ENCODE measurements at places on chromosomes 16 and 17.
A peak's percentile ranks its signal among the peaks of the same experiment; 100 is the strongest.

DNA sequence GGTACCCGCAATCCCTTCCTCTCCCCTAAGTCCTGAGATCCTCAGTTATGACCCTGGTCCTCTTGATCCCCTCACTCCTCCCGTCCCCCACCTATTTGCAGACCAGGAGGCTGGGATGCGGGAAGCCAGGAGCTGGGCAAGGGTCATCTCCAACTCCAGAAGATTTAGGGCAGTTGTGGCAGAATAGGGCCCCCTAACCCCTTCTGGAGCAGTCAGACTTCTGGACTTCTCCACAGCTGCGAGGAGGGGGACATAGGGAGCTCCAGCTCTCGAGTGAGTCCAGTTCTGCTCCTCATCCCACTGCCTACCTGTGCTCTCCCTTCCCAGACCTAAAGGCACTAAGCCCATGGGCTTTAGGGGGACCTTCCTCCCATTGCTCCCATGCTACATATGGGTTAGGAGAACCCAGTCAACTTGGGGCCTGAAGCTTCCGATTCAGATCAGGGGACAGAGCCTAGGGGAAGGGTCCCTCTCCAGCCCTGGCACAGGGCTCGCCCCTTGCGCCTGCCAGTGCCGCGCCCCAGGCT is 1.3 kb downstream of the WNK4 start:
- no peak for DNase-seq

DNA sequence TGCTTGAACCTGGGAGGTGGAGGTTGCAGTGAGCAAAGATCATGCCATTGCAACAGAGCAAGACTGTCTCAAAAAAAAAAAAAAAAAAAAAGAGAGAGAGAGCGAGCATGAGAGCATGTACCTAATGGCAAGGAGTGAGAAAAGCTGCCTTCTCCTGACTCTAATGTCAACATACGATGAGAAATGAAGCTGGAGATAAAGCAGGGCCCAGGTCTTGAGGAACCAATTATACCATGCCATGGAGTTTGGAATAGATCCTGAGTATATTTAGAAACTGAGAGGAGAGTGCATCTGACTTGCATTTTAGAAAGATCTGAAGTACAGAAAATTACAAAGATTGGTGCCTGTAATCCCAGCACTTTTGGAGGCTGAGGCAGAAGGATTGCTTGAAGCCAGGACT is 3.8 kb upstream of the MAP2K6 start:
- DNase-seq = no peak

DNA sequence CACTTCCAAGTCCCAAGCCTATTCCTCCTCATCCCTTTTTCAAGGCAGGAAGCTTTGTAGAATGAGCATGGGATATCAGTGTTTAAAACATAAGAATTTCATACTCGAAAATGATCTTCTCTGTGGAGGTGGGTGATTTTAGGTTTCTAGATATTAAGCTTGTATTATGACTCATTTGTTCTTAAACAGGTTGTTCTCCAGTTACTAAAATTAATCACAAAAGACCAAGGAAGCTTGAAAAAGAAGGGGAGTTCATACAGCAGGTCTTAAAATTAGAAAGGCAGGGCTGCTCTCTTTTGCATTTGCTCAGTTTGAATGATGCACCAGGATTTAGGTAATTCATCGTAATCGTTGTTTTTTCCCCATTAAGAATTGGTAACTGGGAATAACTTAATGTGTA is 208.7 kb downstream of the PRKCA start:
- DNase-seq = no peak

DNA sequence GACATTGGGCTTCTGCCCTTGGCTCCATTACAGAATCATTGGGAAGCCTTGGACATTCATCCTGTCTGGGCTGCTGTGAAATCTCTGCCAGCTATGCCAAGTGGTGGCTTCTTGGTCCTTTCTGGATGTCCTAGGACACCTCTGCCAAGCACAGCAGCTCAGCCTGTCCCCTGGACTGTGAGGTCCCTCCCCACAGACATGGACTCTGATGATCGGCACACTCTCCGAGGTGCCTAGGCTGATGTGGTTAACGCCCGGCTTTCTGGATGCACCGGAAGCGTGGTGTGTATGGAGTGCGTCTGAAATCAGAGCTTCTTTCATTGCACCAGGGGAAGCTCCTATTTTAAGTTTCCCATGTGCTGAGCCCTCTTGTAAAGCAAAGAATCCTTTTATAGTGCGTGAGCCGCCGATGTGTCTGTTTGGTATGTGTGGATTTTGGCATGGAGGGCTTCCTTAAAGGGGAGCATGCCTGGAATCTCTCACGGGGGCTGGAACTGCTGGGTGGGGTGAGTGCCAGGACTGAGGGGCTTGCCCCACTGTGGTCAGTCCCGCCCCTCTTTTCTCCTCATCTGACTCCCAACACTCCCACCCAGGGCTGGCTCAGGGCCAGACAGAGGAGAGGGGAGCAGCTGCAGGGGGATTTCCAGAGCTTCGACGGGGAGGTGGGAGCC is 7.0 kb upstream of the ARHGAP23 start:
- no peak for DNase-seq

DNA sequence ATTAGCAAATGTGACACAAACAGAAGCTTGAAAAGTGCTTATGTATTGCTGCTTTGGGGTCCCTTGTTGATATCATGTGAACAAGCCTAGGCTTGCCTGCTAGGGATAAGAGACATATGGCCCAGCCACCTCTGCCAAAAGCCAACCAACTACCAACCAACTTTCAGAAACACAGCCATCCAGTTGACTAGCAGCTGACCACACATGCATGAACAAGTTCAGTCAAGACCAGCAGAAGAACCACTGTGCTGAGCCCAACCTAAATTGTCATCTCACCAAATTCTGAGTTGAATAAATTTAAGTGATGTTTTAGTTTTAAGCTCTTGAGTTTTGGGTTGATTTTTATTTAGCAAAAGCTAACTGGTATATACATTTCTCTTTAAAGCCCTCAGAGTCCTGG is 3.5 kb downstream of the ERN2 start:
- DNase-seq = no peak

DNA sequence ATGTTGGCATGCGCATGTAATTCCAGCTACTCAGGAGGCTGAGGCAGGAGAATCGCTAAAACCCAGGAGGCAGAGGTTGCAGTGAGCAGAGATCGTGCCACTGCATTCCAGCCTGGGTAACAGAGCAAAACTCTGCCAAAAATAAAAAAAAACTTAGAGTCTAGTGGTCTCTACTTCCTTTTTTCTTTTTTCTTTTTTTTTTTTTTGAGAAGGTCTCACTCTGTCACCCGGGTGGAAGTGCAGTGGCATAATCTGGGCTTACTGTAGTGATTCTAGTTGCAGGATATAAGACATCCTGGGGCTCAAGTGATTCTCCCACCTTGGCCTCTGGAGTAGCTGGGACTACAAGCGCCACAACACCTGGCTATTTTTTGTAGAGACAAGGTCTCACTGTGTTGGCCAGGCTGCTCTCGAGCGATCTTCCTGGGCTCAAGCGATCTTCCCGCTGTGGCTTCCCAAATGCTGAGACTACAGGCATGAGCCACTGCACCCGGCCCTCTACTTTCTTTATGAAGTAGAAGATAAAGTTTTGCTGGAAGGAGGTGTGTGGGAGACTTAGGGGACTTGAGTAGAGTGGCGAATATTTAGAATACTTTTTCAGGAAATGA is 47.9 kb upstream of the TAOK1 start:
- DNase-seq = no peak

DNA sequence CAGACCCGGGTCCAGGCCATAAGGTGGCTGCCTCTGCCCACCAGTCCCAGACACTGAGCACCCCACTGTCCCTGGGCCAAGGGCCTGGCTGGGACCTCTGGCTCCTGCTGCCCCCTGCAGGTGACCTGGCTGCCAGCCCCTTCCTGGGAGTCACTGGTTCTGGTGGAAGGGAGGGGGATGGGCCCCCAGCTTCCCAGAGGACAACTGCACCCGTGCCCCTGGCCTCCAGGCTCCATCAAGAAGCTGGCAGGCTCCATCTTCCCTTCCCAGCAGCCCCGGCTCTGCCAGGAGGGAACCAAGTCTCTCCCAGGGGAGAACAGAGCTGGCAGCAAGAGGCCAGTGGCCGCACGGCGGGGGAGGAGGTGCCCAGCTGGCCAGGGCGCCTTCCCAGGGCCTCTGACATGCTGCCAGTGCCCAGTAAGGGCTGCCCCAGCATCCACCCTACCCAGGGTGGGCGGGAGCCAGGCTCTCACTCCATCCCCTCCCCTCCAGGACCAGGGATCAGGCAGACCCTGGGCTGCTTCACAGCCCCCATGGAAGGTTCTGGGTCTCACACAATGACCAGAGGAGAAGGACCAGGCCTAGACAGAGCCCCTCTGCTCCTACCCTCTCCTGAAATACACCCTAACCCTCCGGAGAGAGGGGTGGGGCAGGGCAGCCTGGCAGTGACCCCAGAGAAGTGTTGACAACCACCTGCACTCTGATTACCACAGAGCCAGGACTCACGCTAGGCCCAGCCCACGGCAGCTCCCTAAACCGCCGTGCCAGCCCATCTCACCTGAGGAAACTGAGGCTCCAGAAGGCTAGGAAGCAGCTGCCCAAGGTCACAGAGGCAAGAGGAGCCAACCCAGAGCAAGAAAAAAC is 3.6 kb downstream of the CLUH start:
- no peak for DNase-seq

- no peak for DNase-seq
These were observed 198.0 kb downstream of the KATNIP start for GRCh38 chr16:27747946-27748345.

- no peak for DNase-seq
These were observed 54.9 kb downstream of the SREBF1 start for GRCh38 chr17:17781591-17782496.

DNA sequence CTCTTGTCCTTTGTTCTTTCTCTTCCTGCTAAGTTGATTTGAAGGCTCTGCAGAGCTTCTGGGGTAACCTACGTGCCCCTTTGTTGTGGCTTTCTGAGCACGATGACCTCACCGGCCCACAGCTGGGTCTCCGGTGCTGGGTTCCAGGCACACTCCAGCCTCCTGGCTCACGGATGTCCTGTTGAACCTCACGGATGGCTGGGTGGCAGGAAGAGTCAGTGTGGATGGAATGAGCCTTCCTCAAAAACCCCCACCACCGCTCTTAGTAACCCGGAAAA is 116.0 kb downstream of the SOCS1 start:
- peak; percentile 69 for DNase-seq

DNA sequence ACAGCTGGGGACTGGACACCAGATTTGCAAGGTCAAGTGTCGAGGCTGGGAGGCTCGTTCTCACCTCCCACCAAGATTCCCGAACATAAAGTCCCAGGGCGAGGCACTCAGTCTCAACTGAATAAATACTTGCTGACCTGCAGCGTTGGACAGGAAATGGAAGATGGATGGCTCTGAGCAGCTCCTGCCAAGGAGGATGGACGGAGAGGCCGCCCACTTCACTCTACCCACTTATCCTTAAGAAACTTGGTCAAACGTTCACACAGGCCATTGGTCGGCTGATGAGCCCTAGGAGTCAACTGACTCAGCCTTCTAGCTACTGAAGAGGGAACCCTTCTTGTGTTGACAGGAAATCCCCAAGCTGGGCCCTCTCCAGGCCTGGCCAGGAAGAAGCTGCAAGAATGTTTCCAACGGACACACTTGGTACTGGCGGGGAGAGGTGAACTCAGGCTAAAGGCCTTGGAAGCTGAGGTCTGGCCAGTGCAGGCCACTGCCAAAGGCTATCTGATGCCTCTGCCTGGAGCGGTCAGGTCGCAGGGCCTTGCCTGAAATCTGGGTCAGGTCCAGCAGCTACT is 50.0 kb downstream of the VAC14 start:
- DNase-seq = no peak

DNA sequence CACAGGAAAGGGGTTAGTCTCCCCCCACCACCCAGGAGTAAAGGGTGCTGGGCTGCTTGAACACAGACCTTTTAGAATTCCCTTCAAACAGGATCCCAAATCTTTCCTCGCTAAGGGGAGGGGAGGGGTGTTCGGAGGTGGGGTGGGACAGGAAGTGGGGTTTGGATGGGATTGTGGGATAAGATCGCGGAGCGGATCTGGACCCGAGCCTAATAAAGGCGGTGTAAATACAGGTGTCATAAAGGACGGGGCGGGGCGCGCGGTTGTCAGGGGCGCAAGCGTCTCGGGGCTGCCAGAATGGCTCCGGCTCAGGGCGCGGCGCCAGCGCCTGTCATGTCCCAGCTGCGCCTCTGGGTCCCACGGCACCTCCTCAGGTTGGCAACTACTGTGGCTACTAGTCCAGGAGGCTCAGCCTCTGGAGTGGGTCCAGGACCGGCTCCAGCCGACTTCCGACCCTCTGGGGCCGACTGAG is 59.8 kb upstream of the FBXO47 start:
- no peak for DNase-seq

DNA sequence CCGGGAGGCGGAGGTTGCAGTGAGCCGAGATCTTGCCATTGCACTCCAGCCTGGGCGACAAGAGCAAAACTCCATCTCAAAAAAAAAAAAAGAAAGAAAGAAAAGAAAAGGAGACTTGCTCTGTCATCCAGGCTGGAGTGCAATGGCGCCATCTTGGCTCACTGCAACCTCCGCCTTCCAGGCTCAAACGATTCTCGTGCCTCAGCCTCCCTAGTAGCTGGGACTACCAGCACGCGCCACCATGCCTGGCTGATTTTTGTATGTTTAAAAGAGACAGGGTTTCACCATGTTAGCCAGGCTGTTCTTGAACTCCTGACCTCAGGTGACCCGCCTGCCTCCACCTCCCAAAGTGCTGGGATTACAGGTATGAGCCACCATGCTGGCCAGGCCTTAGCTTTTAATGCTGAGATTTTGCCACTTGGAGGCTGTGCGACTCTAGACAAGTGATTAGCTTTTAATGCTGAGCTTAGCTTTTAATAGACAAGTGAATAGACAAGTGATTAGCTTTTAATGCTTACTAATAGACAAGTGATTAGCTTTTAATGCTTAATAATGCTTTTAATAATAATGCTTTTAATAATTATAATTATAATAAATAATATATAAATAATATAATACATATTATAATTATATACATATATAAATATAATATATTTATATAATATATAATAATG is 9.6 kb downstream of the LDAF1 start:
- DNase-seq = peak; percentile 26

- no peak for DNase-seq
These were observed 17.3 kb upstream of the FOXK2 start for GRCh38 chr17:82502207-82502606.

GRCh38 chr17:15649861-15650421 is 30.4 kb upstream of the FBXW10B start:
- DNase-seq = no peak

DNA sequence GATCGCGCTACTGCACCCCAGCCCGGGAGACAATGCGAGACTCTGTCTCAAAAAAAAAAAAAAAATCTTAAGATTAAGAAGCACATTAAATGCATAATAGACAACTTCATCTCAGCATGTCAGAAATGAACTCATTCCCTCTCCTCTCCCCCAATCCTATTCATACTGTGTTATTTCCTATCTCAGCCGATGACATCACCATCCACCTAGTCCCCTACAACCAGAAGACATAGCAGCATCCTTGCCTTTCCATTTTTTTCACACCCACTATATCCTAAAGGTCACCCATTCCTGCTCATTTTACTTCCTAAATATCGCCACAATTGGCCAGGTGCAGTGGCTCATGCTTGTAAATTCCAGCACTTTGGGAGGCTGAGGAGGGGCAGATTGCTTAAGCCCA is 81.3 kb downstream of the RPGRIP1L start:
- no peak for DNase-seq

- DNase-seq = peak; percentile 73
These were observed 15.7 kb downstream of the CRLF3 start for GRCh38 chr17:30808785-30809286.

Measured in activated CD4-positive, alpha-beta T cell treated with anti-CD3 and anti-CD28 coated beads, Interleukin-2, amount 10 ng/mL, durations not matched to agents 7 days and 5 days (primary cell).